GM12864 (cell line): ENCODE measurements at places on chromosomes 16 and 17.

- DNase-seq = no peak
Observed at GRCh38 chr17:70563281-70563820, 394.0 kb downstream of the KCNJ2 start.

DNA sequence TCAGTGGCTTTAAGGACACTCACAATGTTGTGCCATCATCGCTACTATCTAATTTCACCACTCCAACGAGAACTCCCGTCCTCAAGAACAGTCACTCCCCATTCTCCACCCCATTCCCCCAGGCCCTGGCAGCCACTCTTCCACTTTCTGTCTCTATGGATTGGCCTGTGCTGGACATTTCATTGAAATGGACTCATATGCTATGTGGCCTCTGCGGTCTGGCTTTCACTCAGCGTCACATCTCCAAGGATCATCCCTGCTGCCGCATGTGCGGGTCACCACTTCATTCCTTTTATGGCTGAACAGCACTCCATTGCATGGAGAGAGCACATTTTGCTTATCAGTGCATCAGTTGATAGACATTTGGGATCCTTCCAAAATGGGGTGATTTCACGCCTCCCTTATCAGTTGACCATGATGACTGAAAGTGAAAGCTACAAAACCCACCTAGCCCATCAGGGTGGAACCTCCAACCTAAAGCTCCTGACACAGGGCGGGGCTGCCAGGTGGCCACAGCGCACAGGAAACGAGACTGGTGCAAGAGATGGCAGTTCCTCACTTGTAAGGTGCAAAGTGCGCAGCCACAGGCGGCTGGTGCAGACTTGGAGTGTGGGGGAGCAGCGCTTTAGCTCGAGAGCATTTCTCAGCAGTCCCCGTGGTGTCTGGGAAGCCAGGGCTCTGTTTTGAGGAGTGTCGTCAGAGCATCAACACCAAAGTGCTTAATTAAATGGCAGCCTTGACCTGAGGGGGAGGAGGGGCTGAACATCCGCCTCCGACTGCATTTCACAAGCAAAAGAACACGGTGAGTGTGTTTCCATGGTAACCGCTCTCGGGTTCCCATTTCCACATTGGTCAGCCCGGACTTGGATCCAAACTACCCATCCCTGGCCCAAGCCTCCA is 23.8 kb downstream of the COTL1 start:
- DNase-seq = peak; percentile 97

DNA sequence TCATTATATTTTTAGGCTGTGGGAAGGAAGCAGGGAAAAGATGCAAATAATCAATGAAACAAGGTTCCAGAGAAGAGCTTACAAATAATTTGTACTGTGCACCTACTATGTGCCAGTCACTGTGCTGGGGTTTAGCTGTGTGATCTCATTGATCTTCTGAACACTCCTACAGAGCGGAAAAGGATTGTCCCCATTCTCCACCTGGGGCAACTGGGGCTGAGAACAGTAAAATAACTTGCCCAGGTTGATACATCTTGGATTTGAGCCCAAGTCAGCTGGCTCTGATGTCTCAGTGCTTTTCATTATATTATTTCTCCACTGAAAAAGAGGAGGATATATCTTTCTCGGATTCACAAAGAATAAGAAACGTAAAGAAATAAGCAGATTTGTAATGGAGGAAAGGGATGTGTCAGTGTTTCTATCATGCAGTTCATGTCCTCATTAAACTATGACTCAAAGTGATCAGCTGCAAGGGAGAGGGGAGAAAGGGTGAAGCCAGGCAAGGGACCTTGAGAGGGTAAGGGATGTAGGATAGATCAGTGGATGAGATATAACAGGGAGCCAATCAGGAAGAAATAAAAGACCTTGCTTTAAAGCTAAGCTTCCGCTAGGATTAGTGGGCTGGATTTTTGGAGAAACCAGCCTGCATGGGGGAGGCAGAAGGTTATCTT is 143.6 kb upstream of the NOL11 start:
- DNase-seq = no peak

DNA sequence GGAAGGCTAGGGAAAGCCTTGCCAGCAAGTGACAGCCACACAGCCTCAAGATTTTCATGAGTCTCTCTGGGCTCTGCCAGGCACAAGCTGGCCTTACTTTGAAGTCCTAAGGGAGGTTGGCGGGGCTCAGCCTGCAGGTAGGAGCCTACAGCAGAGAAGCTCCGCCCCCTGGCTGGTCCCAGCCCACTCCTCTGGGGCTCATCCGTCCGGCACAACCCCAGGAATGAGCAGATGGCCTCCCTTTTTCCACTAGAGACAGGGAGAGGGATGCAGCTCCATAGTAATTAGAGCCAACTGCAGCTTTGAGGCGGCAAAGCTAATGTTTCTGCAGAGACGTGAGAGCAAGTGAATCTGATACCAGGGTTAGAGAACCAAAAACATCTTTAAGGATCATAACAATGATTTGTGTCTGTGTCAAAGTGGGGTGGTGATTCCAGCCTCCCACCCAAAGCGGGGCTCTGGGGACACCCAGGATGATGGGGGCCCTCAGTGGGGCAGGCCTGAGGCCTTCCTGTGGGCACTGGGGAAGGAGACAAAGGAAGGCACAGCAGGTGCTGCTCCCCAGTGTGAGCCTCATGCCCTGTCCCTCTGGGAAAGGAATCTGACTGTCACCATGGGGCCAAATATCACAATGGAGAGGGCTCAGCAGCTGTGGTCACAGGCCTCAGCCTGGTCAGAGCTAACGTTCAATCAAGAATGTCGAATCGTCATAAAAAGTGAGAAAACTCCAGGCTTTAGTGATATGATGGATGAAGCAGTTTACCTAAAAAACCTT is 61.5 kb downstream of the RBFOX3 start:
- no peak for DNase-seq
